ENCODE measurements at places on chromosomes 2 and 18.
A peak's percentile ranks its signal among the peaks of the same experiment; 100 is the strongest.

DNA sequence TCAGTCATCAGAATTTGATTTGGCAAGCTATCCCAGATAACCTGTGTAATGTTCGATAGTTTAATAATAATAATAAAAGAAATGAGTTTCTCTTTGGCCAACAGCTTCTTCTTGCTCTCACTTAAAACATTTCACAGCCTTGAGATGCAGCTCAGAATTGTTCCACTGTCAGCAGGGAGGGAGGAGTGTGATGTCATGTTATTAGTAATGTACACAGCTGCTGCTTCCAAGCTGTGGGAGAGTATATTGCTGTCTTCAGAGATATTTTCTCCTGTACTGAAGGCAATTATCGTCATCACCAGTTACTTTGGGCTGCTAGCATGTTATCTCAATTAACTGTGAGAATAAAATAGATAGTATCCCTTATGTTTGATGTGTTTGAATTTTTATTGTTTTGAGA is 146.9 kb upstream of the MAP3K20 start:
- no peak for DNase-seq

DNA sequence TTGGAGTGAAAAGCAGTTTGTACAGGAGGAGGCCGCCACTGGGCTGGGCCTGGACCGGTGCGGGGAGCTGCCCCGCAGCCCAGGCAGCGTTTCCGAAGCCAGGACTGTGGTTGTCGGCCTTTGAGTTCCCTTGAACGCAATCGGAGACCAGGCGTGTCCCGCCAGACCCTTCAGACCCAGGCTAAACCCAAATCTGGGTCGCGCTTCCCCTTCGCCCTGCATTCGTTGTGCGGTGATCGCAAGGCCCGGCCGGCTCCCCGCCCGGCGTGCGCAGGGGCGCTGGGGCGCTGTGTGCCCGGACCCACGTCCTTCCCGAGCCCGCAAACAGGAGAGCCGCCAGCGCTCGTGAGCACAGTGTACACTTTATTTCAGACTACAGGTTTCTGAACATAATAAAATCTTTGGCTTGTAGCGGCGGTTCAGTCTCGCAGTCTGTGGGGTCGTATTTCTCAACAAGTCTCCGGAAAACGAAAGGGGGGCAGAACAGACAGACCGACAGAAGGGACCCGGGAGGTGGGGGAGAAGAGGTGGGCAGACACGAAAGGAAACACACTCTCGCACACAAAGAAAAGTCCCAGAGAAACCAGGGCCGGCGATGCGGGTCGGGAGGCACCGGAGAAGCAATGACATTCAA is 5.5 kb downstream of the EN1 start:
- no peak for DNase-seq

- DNase-seq, result peak; percentile 51
These were observed 750 bp downstream of the STRADB start for GRCh38 chr2:201452058-201452921.

DNA sequence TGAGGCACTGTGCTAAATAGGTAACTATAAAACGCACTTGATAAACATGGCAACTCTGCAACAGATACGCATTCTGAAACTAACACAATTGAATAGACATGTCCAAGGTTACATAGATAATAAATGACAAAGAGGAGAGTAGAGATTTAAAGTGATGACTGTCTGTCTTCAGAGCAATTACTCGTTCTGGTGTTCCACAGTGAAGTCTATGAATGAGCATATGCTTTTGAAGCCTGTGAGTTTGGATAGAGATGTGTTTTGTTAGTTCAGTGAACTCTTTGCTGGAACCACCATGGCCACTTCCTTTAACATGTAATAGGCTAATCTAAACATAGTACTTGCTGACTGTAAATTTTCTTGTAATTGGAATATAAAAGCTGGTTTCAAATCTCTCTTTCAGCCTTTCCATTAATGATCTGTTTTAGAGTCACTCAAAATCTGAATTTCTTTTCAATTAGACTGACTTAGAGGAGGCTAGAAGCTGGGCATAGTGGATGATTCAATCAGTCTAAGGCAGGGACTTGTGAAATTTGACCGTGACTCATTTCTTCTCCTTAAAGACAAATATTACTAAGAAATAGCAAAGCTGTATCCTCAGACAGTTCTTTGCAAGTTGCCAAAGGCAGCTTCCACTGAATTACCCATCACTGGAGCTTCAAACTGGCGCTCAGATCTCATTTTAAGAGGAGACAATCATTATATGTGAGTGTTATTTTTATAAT is 1130.1 kb upstream of the CELF4 start:
- no peak for DNase-seq

- no peak for DNase-seq
These were observed 419.5 kb upstream of the CELF4 start for GRCh38 chr18:37985126-37985525.

- no peak for DNase-seq
These were observed 67.4 kb downstream of the POLE4 start for GRCh38 chr2:75025633-75026380.

GRCh38 chr2:7895289-7895688 is 786.6 kb upstream of the ID2 start:
- no peak for DNase-seq

DNA sequence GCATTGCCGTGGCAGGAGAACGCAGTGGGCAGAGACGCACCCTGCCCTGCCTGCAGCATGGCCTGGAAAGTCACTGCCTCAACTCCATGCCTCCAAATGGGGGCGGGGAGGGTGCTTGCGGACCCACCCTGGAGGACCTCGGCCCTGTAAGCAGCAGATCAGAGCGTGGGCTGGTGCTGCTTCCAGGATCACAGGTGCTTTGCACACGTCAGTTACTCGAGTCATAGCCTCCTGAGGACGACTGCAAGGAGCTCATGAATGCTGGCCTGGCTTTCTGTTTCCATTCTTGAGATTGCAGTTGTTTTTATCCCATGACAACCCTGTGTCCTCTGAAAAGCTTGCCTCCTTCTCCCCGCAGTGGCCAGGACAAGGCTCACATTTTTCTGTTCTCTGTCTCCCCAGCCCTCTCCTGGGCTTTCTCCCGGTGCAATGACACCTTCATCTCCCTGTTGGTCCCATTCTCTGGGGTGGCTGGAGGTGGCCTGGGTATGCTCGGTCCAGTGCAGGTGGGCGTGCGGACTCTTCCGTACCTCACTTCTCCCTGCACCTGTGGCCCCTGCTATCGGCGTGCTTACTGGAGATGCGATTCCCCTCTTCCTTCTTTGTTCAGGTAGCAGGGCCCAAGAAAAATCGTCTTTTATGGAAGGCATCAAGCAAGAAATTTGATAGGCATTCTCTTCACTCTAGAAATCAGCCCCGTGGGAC is 208.0 kb downstream of the GBX2 start:
- no peak for DNase-seq
